NCI-H1417 (cell line): ENCODE measurements at places on chromosomes 11 and 22.

- no peak for DNase-seq
These were observed 17.9 kb upstream of the RRAS2 start for GRCh38 chr11:14376920-14377319.

DNA sequence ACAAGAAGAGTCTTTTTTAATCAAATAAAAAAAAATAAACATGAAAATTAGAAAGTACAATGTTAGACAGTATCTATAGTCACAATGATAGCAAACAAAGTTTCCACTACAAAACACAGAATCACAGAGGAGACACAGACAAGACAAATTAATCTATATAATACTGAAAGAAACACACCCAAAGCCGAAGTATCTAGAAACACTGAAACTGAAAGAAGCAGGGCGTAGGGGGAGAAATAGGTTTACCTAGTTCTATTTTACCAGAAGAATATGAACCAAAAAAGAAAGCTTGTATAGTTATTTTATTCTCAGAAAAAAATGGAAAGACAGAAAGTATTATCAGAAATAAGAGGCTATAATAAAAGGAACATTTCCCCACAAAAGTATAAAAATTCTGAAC is 27.1 kb upstream of the NUP50 start:
- no peak for DNase-seq

- DNase-seq = no peak
These were observed 41.5 kb upstream of the PPARA start for GRCh38 chr22:46108564-46109473.

DNA sequence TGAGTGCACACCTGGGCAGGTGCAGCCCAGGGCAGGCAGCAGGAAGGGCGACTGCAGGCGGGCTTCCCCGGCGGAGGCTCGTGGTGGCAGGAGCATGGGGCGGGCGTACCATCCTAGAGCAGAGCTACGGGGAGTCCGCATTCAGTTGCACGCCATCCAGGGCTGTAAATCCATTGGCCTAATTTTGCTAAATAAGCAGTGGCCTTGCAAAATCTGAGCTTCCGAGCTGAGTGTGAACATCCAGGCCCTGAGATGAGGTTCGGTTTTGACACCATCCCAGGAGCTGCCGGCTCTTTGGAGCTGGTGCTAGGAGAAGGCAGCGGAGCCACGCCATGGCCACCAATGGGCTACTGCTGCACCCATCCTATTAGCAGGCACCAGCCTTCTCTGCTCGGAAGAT is 664.8 kb downstream of the BRD1 start:
- no peak for DNase-seq

DNA sequence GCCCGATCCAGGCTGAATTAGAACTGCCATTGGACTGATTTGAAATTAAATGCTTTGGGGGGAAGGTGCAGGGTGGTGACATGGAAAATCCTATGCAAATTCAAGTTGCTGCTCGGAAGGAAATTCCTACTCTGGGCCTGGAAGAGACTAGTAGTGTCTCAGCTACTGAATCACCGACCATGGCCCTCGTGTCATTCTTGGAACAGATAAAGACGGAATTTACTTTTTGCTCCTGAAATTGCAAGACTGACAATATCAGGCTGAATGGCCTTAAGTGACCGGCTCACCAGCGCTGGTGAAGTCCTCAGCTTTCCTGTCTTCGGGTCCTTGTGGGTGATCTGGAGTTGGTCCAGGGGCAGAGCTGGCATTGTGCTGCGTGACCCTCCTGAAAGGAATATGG is 6.1 kb downstream of the ASCC2 start:
- no peak for DNase-seq

GRCh38 chr11:30853439-30853838 is 267.3 kb upstream of the MPPED2 start:
- no peak for DNase-seq

DNA sequence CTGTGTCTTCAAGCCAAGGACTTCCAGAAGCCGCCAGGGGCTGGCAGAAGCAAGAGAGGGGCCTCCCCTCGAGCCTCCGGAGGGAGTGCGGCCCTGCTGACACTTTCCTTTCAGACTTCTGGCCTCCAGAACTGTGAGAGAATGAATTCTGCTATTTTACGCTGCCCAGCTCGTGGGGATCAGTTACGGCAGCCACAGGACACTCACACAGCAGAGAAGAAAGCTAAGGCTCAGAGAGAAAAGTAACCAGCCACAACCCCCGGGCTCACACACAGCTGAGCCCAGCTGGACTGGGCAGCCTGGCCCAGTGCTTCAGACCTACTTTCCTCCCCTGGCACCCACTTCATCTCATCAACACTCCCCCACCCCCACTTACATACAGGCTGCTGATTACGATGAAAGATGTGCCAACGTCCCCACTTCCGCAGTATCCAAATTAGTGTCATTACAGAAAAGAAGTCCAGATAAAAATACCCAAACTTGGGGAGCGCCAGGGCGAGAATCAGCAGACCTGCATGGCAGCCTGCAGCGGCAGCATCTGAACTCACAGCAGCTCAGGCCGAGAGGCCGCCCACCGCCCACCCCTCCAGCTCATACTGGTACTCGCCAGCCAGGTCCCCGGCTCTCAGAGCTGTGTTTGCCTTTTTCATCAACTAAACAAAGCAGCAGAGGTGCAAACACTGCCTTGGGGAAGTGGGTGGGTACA is 15.3 kb downstream of the PHF21B start:
- DNase-seq = no peak
